ENCODE measurements at places on chromosomes 13 and 19.

GRCh38 chr19:36081894-36082293 is 27.2 kb downstream of the WDR62 start:
- no peak for DNase-seq

GRCh38 chr13:45119469-45119990 is 780 bp upstream of the GTF2F2 start:
- DNase-seq: peak; percentile 47

DNA sequence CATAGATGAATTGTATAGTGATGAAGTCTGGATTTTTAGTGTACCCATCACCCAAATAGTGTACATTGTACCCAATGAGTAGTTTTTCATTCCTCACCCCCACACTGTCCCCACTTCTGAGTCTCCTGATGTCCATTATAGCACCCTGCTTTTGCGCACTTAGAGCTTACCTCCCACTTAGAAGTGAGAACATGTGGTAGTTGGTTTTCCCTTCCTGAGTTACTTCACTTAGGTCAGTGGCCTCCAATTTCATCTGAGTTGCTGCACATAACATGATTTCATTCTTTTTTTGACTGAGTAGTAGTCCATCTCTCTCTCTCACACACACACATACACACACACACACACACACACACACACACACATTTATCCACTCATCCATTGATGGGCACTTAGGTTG is 43.2 kb upstream of the ALOX5AP start:
- no peak for DNase-seq

- no peak for DNase-seq
Observed at GRCh38 chr19:32287086-32287485, 58.3 kb upstream of the ZNF507 start.

DNA sequence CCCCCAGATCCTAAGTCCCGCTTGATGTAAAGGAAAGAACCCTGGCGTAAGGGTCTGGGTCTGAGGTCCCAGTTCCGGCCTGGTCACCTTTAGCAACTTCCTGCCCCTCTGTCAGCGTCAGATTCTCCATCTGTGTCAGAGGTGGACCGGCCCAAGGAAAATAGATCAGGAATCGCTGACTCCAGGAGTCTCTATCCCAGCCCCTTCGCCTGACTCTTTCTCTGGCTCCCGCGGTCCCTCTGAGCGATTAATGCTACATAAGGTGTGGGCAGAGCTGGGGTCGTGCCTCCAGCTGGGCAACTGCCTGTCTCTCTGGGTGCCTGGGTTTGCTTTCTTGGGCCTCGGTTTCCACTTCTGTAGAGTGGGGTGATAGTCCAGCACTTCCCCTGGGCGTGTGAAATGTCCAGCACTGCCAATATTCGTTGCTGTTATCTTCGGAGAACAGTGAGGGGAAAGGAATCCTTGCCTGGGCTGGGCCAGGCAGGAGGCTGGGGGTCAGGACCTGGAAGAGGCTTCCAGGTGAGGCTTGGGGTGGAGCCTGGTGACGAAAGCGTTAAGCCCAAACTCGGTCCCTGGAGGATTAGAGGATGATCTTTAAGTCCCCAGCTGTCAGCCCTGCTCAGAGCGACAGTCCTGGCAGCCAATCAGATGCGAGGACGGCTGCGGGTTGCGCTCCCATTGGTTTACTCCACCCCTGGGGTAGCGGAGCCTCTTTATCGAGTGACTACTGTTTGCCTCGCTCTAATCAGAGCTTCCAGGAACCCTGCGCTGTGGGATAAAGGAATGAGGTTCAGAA is 767 bp downstream of the ABCA7 start:
- peak; percentile 78 for DNase-seq

GRCh38 chr13:48851707-48852106 is 124.0 kb upstream of the FNDC3A start:
- DNase-seq: no peak

GRCh38 chr19:5595129-5595528 is 27.4 kb upstream of the TINCR start:
- DNase-seq: no peak

DNA sequence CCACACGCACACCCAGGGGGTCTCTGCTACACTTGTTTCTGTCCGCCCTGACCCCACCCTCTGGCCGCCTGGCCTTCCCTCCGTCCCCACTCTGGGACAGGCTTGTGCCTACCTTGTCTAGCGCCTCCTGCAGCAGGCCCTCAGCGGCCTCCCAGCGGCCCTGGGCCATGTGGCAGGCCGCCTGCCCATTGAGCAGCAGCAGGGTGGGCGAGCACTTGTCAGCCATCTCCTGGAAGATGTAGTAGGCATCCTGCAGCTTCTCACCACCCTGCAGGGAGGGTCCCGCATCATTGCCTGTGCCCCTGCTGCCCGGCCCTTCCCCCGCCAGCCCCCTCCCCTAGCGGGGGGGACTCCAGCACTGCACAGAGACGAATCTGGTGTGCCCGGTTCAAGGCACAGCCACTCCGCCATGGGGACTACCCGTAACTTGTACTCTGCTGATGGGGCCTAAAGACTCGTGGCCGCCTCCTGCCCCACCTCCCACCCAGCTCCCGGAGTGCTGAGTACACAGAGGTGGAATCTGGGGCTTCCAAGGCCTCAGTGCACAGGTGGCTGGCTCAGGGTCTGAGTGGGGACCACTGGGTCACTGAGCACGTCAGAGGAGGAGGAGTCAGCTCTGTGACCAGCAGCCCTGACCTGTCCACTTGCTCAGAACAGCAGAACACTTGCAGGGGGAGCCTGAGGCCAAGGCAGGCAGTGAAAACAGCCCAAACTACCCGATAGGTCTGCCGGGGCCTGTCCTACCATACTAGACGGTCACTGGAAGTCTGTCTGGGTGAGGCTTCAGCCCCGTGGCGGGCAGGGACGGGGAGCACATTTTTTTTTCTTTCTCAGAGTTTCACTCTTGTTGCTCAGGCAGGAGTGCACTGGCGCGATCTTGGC is 7.4 kb upstream of the CERS1 start:
- no peak for DNase-seq

DNA sequence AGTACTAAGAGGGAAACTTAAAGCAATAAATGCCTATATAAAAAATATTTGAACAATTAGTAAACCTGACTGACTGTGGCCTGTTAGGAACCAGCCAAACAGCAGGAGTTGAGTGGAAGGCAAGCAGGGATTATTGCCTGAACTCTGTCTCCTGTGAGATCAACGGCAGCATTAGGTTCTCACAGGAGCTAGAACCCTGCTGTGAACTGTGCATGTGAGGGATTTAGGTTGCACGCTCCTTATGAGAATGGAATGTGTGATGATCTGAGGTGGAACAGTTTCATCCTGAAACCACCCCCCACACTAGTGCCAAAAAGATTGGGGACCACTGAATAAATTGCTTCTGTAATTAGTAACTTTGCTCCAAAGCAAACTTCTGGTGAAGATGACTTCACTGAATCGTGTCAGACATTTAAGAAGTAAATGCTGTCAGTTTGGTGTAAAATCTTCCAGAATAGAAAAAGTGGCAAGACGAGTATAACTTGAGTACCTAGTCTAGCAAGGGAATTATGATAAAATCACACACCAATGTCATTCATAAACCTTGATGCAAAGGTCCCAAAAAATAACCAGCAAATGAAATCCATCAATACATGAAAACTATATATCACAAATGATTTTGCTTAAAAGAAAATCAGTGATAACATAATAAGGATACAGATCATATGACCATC is 53.8 kb downstream of the SLC6A16 start:
- DNase-seq: no peak

GRCh38 chr13:52806029-52806428 is 42.4 kb downstream of the PCDH8 start:
- no peak for DNase-seq

- DNase-seq: no peak
Observed at GRCh38 chr13:79062291-79062690, 343.8 kb downstream of the RBM26 start.

GRCh38 chr19:6228551-6229215 is 51.1 kb downstream of the MLLT1 start:
- DNase-seq: no peak

DNA sequence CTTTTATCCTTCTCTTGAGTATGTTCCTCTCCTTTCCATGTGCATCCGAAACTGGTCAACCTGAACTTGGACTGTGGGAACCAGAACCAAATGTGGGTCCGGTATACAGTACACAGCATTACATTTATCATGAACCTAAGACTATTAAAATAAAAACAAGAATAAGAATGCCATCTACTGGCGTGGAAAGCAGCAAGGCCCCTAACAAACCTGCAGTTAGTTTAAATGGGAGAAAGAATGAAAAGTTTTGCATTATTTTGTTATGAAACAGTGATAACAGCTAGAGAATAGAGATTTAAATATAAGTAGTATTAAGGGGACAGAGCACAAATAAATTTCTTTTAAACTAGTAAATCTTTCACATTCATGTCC is 159.5 kb downstream of the RBM26 start:
- no peak for DNase-seq

DNA sequence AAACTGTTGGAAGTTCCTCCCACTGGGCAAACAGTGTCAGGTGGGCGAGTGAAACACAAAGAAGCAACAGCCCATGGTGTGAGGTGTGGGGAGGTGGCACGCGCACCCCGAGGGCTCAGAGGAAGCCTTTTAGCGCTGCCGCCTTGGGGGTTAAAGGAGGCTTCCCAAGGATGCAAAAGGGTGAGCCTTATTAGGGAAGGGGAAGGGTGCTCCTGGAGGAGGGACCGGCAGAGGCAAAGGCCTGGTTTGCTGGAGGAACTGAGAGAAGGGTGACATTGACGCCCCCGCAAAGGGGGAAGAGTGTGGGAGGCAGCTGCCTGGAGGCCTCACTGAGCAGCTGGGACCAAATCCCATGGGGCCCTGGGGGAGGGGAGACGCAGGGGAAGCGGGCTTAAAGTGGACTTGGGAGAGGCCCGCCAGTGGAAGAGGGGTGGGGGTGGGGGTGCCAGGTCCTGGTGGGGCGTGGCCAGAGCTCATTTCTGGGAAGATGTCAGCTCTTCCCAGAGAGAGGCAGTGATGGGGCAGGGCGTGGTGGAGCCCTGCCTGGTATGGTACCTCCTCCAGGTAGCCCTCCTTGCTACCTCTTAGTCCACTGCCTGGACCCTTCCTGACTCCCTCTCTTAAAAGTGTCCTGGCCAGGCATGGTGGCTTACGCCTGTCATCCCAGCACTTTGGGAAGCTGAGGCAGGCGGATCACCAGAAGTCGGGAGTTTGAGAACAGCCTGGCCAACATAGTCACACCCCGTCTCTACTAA is 12.0 kb upstream of the FCHO1 start:
- DNase-seq: no peak

DNA sequence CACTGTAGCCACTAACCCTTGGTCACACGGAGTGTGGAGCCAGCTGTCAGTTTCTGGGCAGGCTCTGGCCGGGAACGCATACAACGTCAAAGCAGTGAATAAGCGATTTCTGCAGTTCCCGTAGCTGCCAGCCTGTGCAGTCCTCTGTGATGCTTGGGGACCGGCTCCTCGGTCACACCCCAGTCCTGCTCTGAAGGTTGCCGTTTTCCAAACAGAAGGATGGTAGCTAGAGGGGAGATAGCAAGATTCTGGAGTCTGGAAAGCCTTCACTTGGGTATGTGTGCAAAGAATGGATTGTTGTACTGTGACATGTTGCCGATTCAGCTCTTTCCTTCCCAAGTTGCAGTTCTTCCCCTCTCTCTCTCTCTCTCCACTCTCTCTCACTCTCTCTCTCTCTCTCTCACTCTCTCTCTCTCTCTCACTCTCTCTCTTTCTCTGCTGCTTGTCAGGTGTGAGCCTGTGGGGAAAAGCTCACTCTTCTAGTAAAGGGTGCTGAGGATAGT is 38.7 kb upstream of the C1QTNF9 start:
- peak; percentile 64 for DNase-seq

- no peak for DNase-seq
Observed at GRCh38 chr13:28550091-28550490, 55.2 kb upstream of the FLT1 start.

GRCh38 chr13:113091891-113092775 is 13.5 kb upstream of the F7 start:
- DNase-seq: no peak

DNA sequence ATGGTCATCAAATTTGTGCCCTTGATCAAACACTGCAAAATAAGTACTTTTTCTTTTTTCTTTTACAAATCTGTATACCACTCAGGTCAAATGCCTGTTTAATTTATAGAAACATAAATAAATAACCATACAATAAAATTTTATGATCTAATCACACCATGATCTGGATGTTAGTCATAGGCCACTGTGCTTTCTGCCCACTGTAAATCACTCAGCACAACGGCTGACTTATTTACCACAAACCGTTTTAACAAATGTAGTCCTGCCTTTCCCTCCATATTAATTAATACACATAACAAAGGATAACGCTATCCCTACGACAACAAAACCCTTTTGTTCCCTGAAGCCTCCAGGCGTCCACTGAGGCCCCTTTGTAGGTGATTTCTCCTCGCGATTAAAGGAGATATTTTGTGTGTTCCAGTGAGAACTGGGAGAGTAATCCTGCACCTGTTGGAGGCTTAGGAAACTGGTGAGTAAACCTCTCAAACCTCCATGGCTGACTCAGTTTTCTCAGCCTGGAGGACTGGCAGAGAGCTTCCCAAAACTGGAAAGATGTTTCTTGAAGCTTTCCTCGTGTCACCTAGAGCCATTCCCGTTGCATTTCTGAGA is 477.1 kb upstream of the SGCG start:
- DNase-seq: no peak

DNA sequence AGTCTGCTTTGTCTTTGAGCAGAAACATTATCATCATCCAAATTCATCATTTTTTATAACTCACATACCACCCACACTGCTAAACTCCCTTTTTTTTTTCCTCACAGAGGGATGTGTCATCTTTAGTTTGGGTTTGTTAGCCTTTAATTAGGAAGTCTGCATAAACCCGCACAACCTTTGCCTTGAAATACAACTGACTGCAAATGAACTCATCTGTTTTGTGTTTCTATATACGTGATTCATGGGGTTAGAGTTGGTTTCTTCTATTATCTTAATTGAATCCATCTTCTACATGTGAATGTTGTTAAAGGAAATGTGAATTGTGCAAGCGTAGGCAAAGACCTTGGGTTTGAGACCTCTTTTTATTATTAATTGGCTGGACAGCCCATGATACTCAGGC is 102.7 kb downstream of the SLAIN1 start:
- no peak for DNase-seq

DNA sequence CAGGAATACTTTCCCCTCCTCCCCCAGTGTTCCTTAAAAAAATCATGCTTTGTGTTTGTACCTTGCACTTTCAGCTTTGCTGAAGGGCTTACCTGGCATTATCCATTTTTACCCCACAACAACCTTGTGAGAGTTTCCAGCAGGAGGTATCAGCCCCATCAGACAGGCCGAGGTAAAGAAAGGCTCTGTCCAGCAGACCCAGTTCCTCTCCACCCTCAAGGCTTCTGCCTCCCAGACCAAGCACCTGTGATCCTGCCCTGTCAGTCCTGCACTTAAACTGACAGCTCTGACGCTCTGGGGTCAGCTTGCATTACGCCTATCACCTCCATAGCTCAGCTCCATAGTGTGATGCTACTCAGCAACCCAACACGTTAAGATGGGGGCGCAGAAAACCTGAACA is 803.1 kb downstream of the UQCRFS1 start:
- no peak for DNase-seq

DNA sequence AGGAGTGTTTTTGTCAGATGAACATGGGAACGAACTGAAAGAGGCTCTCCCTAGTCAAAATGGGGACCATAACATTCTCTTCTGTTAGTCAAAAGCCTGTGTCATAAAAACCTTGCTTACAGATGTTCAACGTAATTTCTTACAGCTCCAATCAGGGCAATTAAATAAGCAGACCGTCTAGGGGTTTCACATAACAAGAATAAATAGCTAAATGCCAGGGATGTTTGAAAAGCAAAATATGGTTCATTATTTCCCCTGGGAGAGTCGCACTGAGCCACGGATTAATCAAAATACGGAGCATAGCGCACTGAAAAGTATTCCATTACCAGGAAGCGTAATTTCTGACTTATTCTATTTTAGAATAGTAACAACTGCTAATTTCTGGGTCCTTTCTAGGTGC is 63.7 kb upstream of the MRI1 start:
- no peak for DNase-seq

GRCh38 chr13:34655554-34655953 is 286.5 kb upstream of the NBEA start:
- DNase-seq: no peak
